Activated CD8-positive, alpha-beta memory T cell treated with anti-CD3 and anti-CD28 coated beads, Interleukin-2, amount 10 ng/mL, durations not matched to agents 7 days and 5 days (primary cell): ENCODE measurements at places on chromosomes 7 and 10.
A peak's percentile ranks its signal among the peaks of the same experiment; 100 is the strongest.

DNA sequence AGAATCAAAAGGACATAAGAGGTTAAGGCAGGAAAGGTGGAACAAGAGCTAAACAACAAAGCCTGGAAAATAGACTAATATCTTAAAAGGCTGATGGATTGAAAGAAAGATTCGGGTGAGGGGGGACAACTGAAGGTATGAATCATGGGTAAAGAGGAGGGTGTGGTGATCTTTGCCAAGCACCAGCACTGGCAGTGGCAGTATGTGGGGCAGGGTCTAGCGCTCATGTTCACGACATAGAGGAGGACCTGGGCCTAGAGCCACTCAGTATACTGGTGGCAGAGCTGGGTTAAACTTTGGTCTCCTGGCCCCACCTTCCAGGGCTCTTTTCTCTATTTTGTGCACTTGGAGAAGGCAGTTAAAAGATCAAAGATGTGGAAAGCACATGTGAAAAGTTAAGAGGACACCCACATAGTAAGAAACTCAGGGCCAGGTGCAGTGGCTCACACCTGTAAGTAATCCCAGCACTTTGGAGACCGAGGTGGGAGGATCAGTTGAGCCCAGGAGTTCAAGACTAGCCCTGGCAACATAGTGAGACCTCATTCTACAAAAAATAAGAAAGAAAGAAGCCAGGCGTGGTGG, 40.5 kb upstream of the MMD2 start:
- no peaks in the 10 kb centered on the region for H3K27me3 ChIP-seq
- DNase-seq: no peak
- H3K4me1 ChIP-seq: peaks cover 2% of the 10 kb centered on the region
- H3K36me3 ChIP-seq: peaks cover 4% of the 10 kb centered on the region

DNA sequence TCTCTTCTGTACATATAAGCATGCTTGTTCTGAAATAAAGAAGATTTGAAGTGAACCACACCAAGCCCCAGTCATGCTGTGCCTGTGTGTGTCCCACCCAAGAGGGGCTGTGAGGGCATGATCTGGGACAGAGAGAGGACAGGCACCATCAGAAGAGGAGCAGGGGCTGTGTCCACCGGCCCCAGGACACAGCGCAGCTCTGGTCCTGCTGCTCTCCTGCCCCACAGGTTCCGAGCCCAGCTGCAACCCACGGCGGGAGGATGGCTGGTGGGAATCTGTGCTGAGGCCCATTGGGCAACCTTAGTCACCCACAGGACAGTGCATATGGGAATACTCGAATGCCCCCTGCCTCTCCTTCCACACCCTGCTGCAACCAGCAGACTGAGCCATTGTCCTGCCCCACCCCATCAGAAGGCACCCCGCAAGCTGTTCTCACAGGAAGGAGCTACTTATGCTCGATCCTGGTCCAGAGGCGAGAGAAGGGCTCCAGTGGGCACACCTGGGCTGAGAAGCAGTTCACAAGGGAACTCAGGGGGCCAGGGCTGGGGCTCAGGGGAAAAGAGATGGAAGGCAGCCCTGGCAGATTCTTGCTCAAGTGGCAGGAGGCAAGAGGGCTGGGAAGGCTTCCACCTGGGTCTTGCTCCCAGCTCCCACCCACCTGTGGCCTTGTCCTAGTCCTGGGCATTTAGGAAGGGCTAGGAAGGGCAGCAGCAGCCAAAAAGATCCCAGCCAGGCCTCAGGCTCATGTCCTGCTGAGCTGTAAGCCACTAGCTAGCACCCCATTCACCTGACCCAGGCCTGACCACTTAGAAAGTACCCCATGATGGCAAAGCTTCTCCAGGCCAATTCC, 31.9 kb downstream of the LDB3 start:
- H3K4me3 ChIP-seq: no peak overlapping the region
- no peak overlapping the region for H3K27ac ChIP-seq
- no peaks in the 10 kb centered on the region for H3K4me1 ChIP-seq
- H3K36me3 ChIP-seq: no peaks in the 10 kb centered on the region
- H3K27me3 ChIP-seq: peaks cover 5% of the 10 kb centered on the region
- no peak for DNase-seq

- H3K36me3 ChIP-seq: no peaks in the 10 kb centered on the region
- H3K27ac ChIP-seq: no peak overlapping the region
- H3K4me3 ChIP-seq: no peak overlapping the region
- peaks cover 4% of the 10 kb centered on the region for H3K27me3 ChIP-seq
- no peaks in the 10 kb centered on the region for H3K4me1 ChIP-seq
Measured at GRCh38 chr10:133197786-133198185, 32.2 kb upstream of the UTF1 start.

DNA sequence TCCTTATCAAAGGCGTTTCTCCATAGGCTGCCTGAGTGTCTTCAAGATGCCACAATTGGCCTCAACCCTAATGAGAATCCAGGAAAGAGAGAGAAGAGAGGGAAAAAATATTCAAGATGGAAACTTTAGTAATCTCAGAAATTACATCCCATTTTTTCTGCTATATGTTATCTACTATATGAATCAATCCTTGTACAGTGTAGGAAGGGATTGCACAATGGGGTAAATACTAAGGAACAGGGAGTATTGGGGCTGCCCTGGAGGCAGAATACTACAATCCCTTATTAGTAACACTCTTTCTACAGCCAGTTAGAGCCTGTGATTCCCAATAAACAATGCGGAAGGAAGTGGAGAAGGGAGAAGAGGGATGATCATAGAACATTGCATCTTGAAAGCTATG, 27.9 kb downstream of the TFPI2 start:
- H3K36me3 ChIP-seq: no peaks in the 10 kb centered on the region
- H3K27me3 ChIP-seq: peaks cover 6% of the 10 kb centered on the region
- no peak overlapping the region for H3K4me3 ChIP-seq
- no peak overlapping the region for H3K27ac ChIP-seq
- H3K4me1 ChIP-seq: no peaks in the 10 kb centered on the region

- H3K4me1 ChIP-seq: peaks cover 57% of the 10 kb centered on the region
- H3K4me3 ChIP-seq: no peak overlapping the region
- DNase-seq: no peak
- no peaks in the 10 kb centered on the region for H3K36me3 ChIP-seq
- H3K27me3 ChIP-seq: no peaks in the 10 kb centered on the region
Measured at GRCh38 chr10:102634686-102635085, 9.6 kb upstream of the TRIM8 start.

GRCh38 chr10:124063750-124064603, 29.4 kb downstream of the CHST15 start:
- H3K27me3 ChIP-seq: peaks cover 10% of the 10 kb centered on the region
- H3K4me1 ChIP-seq: peaks cover 3% of the 10 kb centered on the region
- H3K36me3 ChIP-seq: no peaks in the 10 kb centered on the region
- no peak overlapping the region for H3K4me3 ChIP-seq

- no peak overlapping the region for H3K27ac ChIP-seq
- no peaks in the 10 kb centered on the region for H3K36me3 ChIP-seq
- no peaks in the 10 kb centered on the region for H3K4me1 ChIP-seq
- no peak for DNase-seq
Measured at GRCh38 chr7:135251496-135252391, 18.1 kb downstream of the STRA8 start.

DNA sequence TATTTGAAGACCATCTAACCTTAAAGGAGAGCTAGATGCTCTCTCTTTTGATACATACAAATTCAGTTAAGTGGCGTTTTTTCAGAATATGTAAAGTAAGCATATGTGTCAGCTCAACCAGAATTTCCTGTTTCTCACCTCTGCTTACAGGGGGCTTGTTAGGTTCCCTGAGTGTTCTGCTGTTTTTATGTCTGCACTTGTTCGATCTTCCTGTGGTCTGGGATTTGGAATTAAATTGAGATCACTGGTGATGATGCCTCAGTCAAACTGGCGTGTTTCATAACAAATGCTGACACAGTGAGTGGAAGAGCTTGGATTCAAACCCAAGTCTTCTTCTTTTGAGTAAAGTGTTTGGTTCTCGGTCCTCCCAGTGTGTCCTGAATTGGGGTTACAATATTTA, 348.3 kb upstream of the AKR1E2 start:
- peaks cover 3% of the 10 kb centered on the region for H3K27me3 ChIP-seq
- peaks cover 2% of the 10 kb centered on the region for H3K36me3 ChIP-seq
- H3K4me3 ChIP-seq: no peak overlapping the region
- H3K4me1 ChIP-seq: peaks cover 26% of the 10 kb centered on the region
- no peak for DNase-seq

- H3K27me3 ChIP-seq: no peaks in the 10 kb centered on the region
- no peak overlapping the region for H3K4me3 ChIP-seq
- DNase-seq: no peak
- H3K27ac ChIP-seq: no peak overlapping the region
- no peaks in the 10 kb centered on the region for H3K4me1 ChIP-seq
- no peaks in the 10 kb centered on the region for H3K36me3 ChIP-seq
Measured at GRCh38 chr7:90766814-90767564, 170.9 kb downstream of the CDK14 start.

GRCh38 chr10:4280461-4281189, 495.6 kb upstream of the KLF6 start:
- no peaks in the 10 kb centered on the region for H3K27me3 ChIP-seq
- no peaks in the 10 kb centered on the region for H3K36me3 ChIP-seq
- H3K4me1 ChIP-seq: peaks cover 8% of the 10 kb centered on the region

GRCh38 chr7:135361788-135362187, 128.2 kb downstream of the STRA8 start:
- H3K27me3 ChIP-seq: peaks cover 2% of the 10 kb centered on the region
- peaks cover 23% of the 10 kb centered on the region for H3K36me3 ChIP-seq
- no peak overlapping the region for H3K27ac ChIP-seq
- no peak overlapping the region for H3K4me3 ChIP-seq
- DNase-seq: no peak
- H3K4me1 ChIP-seq: no peaks in the 10 kb centered on the region

DNA sequence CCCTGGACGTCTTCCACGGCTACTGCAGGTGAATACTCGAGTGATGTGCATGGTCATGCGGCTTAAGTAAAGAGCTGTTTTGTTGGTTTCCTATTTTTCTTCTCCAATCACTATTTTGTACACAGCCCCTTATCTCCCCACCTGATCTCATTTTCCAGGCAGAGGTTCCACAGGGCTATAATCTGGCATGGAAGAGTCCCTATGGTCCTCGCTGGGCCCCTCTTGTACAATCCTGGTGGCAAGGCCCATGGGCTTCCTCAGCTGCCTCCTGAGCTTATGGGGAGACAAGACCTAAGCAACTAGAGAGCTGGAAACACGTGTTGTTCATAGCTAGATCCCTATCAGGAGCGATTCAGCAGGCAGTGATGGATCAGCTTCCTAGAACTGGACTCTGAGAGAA, 181.3 kb upstream of the ADO start:
- H3K4me1 ChIP-seq: peaks cover 22% of the 10 kb centered on the region
- peaks cover 8% of the 10 kb centered on the region for H3K27me3 ChIP-seq
- no peak for DNase-seq
- H3K36me3 ChIP-seq: no peaks in the 10 kb centered on the region
- H3K4me3 ChIP-seq: no peak overlapping the region
- no peak overlapping the region for H3K27ac ChIP-seq

DNA sequence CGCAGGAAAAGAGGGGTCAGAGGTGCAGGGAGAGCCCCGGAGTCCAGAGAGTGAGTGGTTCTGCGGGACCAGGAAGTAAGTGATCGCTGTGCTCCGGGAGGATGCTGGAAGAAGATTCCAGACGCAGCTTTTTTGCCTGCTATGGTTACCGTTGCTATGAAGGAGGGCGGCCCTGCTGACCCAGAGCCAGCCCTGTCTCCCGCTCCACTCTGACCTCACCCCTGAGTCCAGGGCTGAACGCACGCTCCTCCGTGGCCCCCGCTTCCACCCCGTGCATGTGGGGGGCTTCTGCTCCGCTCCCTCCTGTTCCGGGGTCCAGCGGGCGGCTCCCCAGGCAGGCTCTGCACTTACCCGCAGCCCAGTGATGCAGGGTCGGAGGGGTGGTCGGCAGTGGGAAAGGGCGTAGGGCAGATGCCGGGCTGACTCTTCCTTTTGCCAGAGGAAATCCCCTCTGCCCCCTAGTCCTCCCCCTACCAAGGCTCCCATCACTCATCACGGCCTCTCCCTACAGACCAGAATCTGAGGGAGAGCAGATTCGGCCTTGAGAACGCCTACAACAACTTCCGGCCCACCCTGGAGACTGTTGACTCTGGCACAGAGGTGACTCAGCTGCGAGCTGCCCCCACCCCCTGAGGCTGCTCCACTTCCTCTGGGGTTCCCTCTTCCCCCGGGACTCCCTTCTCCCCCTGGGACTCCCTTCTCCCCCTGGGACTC, 2.7 kb upstream of the MUC17 start:
- H3K4me3 ChIP-seq: peak overlapping the region; percentile 85
- peaks cover 3% of the 10 kb centered on the region for H3K36me3 ChIP-seq

DNA sequence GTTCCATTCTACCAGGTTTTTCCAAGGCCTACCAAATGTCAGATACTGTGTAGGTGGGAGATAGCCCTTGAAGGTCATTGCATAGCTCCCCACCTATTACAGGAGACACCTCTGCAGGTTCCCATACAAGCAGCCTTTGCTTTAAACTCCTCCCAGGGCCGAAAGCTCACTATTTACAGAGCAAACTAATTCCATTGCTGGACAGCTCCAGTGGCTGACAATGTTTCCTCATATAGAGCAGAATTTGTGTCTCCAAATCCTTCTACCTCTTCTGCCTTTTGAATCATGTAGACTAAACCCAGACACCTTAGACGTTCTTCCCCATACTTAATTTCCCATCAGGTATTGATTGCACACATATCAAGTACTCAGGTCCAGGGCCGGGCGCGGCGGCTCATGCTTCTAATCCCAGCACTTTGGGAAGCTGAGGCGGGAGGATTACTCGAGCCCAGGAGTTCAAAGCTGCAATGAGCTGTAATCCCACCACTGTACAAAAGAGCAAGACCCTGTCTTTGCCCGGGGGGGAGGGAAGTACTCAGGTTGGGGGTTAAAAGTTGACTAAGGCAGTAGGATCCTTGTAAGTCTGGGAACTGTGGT, 2.1 kb downstream of the CNNM1 start:
- H3K27ac ChIP-seq: no peak overlapping the region
- H3K4me1 ChIP-seq: peaks cover 6% of the 10 kb centered on the region

- H3K4me3 ChIP-seq: no peak overlapping the region
- no peak overlapping the region for H3K27ac ChIP-seq
- no peak for DNase-seq
- no peaks in the 10 kb centered on the region for H3K27me3 ChIP-seq
- H3K4me1 ChIP-seq: no peaks in the 10 kb centered on the region
Measured at GRCh38 chr7:67364441-67365017, 367.9 kb downstream of the TYW1 start.

- H3K27me3 ChIP-seq: no peaks in the 10 kb centered on the region
- peak; percentile 47 for DNase-seq
- H3K4me1 ChIP-seq: peaks cover 52% of the 10 kb centered on the region
- peak overlapping the region; percentile 96 for H3K4me3 ChIP-seq
- H3K36me3 ChIP-seq: peaks cover 10% of the 10 kb centered on the region
Measured at GRCh38 chr7:131327049-131327625, 539 bp upstream of the MKLN1 start.

DNA sequence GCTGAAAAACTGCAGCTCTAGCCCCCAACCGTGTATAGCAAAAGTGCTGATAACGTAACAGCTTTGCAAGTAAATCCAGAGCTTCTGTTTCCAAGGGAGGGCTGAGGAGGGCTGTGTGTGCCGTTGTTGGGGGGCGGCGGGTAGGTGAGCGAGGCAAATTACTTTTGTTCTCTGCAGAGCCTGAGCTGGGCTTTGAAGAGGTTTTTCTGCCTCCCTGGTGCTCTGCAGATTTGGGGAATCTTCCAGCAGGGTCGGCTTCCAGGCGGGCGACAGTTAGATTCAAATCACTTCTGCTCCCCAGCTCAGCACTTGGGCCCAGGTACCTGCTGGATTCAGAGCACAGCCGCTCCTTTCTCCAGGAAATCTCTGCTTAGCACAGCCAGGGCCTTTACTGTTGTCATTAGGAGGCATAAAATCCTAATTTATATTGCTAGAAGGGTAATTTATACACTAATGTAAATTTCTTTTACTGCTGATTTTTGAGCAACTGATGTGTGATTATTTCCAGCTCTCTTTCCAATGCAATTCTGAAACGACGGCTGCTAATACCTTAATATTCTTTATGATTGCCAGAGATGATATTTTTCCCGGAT, 442.4 kb downstream of the TYW1 start:
- no peak overlapping the region for H3K27ac ChIP-seq
- no peak for DNase-seq
